GM04503 (cell line): ENCODE measurements at places on chromosomes 7 and 10.
A peak's percentile ranks its signal among the peaks of the same experiment; 100 is the strongest.

DNA sequence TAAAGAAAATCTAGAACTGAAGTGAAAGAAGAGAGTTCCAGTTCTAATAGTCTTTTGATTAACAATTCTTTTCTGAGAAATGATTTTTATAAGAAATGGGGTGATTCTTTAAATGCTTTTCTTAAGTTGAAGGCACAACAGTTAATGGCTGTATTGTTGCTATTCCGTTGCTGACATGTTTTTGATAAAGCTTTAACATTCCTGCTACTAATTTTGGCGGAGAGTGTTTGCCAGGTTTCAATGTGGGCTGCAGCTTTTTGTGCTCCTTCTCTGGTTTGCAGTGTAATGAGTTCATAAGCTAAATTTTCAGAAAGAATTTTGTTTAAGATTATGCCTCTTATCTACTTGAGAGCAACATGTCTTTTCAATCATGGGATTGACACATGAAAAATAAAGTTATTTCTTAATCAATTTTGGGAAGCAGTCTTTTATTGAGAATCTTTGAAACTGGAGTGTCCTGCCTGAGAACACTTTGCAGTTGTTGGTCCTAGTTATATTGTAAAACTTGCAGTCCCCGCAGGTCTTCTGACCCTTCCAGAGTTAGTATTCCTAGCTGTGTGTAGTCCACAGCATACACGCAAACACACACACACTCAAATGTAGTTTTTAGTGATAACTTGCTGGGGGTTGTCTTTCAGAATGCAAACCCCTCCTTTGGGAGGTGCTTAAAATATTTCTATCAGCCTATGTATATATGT lies 56.7 kb downstream of the COL17A1 start:
- no peak for DNase-seq

DNA sequence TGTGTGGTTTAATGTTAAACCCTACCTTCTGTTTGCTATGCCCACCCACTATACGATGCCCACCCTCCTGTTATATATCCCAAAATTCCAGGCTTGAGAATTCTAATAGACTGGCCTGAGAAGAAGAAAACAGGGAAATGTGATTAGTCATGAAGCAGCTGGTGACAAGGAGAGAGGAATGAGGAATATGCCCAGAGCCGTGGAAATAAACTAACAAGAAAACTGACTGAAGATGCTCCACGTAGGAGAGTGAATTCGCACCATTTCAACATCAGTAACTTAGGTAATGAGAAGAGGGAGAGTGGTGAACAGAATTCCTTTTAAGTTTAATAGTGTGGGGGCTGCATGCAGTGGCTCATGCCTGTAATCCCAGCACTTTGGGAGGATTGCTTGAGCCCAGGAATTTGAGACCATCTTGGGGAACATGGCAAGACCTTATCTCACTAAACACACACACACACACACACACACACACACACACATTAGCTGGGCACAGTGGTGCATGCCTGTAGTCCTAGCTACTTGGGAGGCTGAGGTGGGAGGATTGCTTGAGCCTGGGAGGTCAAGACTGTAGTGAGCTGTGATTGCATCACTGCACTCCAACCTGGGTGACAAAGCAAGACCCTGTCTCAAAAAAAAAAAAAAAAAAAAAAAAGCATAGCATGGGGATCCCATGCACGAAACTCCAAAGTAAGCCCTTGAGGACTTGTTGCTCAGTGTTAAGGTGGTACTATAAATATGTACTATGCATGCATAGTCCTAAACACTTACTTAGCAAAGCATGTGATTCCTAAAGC lies 16.1 kb upstream of the SYPL1 start:
- DNase-seq: no peak

- DNase-seq: peak; percentile 9
Observed at GRCh38 chr10:100697070-100697469, 48.3 kb upstream of the PAX2 start.

- DNase-seq: no peak
Observed at GRCh38 chr10:108662975-108663374, 1260.3 kb downstream of the XPNPEP1 start.

GRCh38 chr7:69105981-69106380 lies 492.3 kb upstream of the AUTS2 start:
- DNase-seq: no peak

DNA sequence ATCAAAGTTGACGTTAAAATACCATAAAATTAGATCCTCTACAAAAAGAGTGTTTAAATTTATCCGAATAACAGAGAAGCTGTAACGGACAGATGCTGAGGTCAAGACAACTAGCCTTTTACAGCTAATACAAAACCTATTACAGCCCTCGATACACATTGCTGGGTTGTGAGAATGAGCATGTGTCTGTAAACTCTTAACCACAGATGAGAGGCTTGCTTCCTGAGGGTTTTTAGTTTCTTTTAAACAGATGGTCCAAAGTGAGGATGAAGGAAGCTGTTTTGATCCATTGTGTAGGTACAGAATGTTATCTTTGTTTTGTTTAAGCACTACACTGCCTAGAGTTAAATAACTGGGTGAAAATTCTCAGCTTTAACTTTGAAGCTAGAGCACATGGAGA lies 578.2 kb downstream of the PARD3 start:
- no peak for DNase-seq

- no peak for DNase-seq
Observed at GRCh38 chr10:110840923-110841428, 30.8 kb upstream of the PDCD4 start.

- DNase-seq: no peak
Observed at GRCh38 chr7:90726623-90727022, 130.5 kb downstream of the CDK14 start.

- no peak for DNase-seq
Observed at GRCh38 chr7:140623980-140624379, 16.6 kb downstream of the DENND2A start.

GRCh38 chr10:133315847-133316246 lies 7.1 kb downstream of the ZNF511 start:
- no peak for DNase-seq

DNA sequence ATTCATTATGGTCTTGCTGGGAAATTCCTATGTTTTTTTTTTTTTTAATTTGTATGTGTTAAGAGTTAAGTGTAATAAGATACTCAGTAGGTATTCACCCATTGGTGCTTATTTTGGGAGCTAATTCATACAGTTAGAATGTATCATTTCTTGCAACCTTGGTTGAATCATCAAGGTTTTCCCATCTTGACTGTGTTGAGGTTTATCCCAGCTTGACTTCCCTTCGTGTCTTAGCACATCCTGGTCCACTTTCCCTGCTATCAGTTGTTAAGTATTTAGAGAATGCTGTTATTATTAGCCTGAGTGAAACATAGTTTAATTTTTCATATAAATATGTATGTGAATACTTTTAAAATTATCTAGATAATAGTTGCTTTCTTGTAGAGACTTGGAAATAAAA lies 20.8 kb downstream of the RALA start:
- no peak for DNase-seq

- no peak for DNase-seq
Observed at GRCh38 chr10:71217266-71218045, 5.1 kb downstream of the UNC5B start.

DNA sequence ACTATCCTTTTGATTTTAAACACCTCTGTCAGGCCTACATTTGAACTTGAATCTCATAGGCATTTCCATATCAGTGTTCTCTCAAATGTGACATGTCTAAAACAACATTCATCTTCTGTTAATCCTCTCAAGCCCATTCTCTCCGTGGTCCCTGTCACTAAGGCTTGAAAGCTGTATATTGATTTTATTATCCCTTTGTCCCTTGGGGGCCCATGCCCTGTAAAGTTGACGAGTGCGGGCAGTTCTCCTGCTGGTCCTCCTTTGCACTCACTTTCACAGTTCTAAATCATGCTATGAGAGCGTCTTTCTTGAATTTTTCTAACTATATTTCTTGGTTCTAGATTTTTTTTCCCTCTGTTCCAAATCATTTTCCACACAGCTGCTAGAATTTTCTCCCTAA lies 27.3 kb downstream of the GALNT11 start:
- DNase-seq: no peak

- DNase-seq: no peak
Observed at GRCh38 chr7:37820708-37821468, 27.5 kb upstream of the NME8 start.
